ENCODE measurements at places on chromosomes 7 and 10. TPM values are rescaled to one million over a fixed set of nuclear protein-coding genes. Genes with fewer than 3 reads are reported as not detected.

CACNB2 gene
- 13.1 TPM for polyA plus RNA-seq

RBM20 gene
- 34.3 TPM for polyA plus RNA-seq

GRCh38 chr10:132939957-132940790, 2.2 kb downstream of the CFAP46 start:
- peak; percentile 76 for DNase-seq

GRCh38 chr10:43843321-43844101, 194.8 kb upstream of the ZNF32 start:
- peak; percentile 70 for DNase-seq

- DNase-seq, result no peak
These were observed 78.1 kb upstream of the RHEB start for GRCh38 chr7:151597541-151598444.

DNA sequence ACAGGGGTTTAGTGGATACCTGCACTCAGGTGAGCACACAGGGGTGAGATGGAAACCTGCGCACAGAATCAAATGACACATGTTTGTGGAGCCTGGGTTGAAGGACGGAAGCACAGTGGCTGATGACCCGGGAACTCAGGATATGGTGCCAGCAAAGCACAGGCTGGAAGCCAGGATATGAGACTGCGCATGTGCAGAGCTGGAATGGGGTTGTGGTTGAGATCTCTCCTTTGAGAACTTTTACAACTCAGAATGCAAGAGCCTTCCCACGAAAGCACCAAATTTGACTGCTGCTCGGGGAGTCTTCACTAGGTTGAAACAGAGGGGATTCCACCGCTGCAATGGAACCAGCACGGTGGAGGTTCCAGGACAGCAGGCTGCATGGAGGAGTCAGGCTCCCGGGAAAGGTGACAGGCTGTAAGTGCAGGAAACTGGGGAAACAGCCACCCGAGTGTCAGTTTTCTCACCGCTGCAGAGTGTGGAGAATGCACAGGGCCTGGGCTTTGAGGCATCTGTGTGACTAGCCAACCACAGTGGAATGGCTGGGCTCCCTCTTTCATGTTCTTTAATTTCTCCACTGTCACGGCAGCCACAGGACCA, 133.4 kb upstream of the TCERG1L start:
- DNase-seq, result no peak

NPY gene
- polyA plus RNA-seq, result 1.9 TPM

DNA sequence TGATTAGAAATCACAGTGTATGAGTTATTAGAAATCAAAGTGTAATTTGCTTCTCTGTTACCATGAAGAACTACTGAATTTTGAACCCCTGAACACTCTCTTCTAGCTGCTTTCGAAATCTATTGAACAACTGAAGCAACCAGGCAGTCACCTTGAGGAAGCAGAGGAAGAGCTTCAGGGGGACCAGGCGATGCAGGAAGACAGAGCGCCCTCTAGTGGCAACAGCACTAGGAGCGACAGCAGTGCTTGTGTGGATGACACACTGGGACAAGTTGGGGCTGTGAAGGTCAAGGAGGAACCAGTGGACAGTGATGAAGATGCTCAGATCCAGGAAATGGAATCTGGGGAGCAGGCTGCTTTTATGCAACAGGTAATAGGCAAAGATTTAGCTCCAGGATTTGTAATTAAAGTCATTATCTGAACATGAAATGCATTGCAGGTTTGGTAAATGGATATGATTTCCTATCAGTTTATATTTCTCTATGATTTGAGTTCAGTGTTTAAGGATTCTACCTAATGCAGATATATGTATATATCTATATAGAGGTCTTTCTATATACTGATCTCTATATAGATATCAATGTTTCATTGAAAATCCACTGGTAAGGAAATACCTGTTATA, 170.7 kb downstream of the HDAC9 start:
- peak; percentile 78 for DNase-seq

ELOVL3 gene
- polyA plus RNA-seq, result 0.18 TPM

RBP3 gene
- not detected for polyA plus RNA-seq

TET1 gene
- 0.32 TPM for polyA plus RNA-seq

GRCh38 chr10:6119962-6120361, 31.1 kb downstream of the RBM17 start:
- DNase-seq, result no peak

FAM131B gene
- polyA plus RNA-seq, result 0.27 TPM

GRCh38 chr7:10648289-10648688, 325.4 kb upstream of the PHF14 start:
- DNase-seq, result no peak

DNA sequence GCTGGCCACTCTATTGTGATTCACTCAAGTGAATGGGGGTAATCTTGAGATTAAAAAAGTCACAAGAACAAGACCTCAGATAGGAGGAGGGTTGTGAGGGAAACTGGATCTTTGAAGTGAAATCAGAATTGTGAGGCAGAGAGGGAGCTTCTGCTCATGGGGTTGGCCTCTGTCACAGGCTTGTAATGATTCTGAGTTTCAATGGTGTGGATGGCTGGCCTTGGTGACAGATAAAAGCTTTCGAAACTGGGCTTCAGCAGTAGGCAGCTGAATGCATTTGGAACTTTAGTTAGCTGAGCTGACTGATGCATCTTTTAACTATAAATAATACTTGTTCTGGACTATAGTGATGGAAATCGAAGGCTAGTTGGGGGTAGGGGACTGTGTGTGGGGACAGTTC, 12.2 kb downstream of the TAS2R60 start:
- no peak for DNase-seq

DNA sequence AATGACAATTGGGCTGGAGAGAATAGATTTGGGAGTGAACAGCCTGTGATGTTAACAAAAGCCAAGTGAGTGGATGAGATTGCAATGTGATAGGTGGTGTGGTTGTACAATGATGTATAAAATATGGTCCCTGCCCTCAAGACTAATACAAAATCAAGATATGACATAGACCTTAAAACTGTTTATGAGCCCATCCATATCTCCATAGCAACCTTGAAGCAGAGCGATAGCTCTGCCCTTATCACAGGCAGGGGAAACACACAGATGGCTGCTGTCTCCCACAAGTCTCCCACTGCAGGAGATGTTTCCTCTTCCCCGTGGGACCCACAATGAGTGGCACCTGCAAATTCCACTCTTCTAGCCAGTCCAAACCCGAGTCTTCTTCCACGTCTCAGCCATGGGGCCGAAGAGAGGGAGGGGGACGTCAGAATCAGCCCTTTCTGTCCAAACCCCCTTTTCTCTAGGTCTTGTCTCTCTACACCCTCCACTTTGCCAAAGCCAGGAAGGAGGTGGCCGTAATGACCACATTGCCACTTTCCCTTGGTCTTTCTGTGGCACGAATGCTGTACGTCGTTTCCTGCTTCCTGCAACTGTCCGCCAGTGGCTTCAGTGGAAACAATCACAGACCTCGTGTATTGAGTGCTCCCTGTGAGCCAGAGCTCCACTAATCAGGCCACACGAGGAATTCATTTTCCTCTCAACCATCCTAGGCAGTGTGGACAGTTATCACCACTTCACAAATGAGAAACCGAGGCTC, 7.5 kb upstream of the TBXAS1 start:
- DNase-seq, result no peak

GRCh38 chr7:2761131-2761624, 73.2 kb downstream of the AMZ1 start:
- DNase-seq, result no peak

GIMAP2 gene
- 4.1 TPM for polyA plus RNA-seq

- DNase-seq, result no peak
These were observed 60.0 kb downstream of the PIK3AP1 start for GRCh38 chr10:96660297-96660696.

DNAJC12 gene
- polyA plus RNA-seq, result 5.8 TPM

DNA sequence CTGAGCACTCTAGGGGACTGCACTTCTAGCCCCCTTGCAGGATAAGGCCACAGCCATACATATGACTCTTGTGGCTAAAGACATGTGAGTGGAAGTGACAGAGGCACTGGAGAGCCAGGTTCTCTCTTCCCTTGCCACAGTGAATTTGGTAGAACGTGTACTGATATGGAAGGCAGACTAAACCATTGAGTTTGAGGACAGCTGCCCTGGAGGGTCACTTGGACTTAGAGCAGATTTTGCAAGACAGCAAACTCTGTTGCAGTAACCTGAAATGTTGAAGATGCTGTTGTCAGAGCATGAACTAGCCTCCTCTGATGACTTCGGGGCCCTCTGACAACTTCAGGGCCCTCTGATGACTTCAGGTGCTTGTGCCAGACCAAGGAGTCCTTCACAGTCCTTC, 85.9 kb downstream of the ELMO1 start:
- DNase-seq, result no peak

DNA sequence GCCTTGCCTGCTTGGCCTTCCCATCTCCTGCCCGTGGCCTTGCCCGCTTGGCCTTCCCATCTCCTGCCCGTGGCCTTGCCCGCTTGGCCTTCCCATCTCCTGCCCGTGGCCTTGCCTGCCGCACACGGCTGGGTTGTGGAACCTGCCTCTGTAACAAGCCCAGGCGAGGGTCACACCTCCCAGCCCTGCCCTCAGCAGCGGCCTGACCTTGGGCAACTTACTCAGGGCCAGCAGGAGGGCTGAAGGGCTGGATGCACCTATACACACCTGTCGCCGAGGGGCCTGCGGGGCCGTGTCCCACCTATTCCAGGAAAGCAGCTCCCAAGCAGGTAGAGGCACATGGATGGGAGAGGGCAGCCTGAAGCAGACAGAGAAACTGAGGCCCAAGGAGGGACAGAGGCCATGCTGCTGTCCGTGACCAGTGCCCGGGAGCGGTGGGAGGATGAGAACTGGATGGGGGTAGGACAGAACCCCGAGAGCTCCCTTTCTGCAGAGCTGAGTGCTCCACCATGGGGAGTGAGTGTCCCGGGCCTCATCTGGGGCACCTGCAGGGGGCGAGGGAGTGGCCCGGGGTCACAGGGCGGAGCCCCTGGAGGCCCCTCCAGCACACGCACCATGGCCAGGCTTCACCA, 277.6 kb downstream of the ELFN1 start:
- peak; percentile 30 for DNase-seq

KLF14 gene
- polyA plus RNA-seq, result 0.09 TPM

CLEC5A gene
- 0.27 TPM for polyA plus RNA-seq

DNA sequence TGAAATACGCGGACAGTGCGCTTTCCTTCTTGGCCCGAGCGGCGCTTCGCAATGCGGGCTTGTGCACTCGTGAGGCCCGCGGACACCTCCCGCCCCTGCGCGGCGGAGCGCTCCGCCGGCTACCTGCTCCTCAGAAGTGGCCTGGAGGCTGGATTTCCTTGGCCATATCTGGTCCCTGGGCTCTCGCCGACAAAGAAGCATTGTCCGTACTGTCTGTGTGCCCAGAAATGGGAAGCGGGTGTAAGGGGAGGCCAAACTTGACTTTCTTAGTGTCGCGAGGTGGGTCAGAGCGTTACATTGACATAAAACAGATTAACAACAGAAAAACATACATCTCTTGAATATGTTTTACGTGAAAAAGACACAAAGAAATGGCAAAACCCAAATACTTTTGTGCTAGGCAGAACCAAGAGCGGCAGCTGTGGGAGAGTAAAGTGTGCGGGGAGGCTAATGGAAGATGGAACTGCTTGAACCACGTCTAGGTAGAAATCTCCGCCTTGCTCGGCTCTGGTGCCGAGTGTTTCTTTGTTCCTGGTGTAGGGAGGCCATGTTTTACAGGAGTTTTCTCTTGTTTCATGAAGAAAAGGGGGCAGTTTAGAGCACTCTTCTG, 1.4 kb downstream of the LANCL2 start:
- DNase-seq, result no peak

DNA sequence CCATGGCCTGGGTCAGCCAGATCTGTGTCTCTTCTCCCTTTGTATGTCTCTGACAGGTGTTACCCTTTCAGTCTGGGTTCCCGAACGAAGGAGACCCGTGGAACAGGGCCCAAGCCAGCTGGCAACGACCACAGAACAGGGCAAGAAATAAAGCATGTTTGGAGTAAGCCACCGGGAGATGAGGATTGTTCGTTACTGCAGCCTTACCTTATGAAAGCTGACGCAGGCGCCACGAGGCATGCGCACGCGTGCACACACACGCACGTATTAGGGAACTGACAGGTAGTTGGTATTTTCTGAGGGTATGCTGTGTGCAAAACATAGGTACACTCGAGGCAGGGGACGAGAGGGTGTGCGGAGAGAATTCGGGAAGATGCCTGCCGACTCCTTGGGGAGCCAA, 46.4 kb upstream of the ENO4 start:
- no peak for DNase-seq

- no peak for DNase-seq
These were observed 117.0 kb upstream of the PTPRZ1 start for GRCh38 chr7:121755818-121756552.

GRCh38 chr10:77249901-77250459, 387.6 kb downstream of the KCNMA1 start:
- DNase-seq, result no peak

DNA sequence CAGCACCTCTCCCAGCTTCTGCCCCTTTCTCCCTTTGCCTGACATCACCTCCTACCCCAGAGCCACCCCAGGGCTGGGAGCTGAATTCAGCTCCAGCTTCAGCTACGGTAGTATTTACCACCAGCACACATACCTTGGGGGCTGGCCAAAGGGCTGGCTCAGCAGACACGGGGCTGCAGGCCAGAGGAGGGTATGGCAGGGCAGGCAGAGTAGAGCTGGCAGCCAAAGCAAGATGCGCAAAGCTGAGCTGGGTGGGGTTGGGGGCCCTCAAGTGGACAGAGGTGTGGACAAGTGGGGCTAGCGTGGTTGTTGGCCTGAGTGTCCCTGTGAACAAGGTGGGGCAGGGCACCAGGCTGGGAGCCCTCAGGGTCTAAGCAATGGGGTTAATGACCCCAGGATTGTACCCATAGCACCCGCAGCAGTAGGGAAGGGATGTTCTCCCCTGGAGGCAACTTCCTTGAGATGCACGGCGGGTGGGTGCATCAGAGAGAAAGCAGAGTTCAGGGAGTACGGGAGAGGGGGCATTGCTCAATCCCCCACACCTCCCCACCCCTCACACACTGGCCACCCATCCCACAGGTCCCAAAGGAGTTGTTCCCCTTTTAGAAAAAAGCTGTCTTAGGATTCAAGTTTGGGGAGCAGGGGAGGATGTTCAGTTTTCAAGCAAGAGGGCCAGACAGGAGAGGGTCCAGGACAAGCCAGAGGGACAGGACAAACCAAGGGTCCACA, 8.0 kb downstream of the VSIR start:
- no peak for DNase-seq

NUTM2E gene
- not detected for polyA plus RNA-seq

DNA sequence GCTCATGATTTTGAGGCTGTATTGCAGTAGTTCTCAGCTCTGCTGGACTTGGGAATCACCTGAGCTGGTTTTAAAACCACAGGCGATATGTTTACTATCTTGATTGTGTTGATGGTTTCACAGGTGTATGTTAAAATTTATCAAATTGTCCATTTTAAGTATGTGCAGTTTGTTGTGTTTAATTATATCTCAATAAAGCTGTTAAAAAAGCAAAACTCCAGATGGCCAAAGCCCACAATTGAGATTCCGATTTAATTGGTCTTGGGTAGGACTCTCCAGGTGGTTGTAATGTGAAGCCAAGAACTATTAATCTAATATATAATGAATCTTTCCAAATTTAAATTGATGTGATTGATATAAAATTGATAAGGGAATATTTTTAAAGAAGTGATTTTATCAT, 48.6 kb downstream of the NRCAM start:
- no peak for DNase-seq

ARL4A gene
- 10.3 TPM for polyA plus RNA-seq

- DNase-seq, result no peak
These were observed 41.2 kb downstream of the DNAJC1 start for GRCh38 chr10:21962358-21962757.

GRCh38 chr10:132708441-132708840, 77.5 kb downstream of the NKX6-2 start:
- DNase-seq, result peak; percentile 21

- no peak for DNase-seq
These were observed 27.0 kb downstream of the ZNF438 start for GRCh38 chr10:31004611-31005193.
